Epithelial cell of alveolus of lung (primary cell): ENCODE measurements at places on chromosomes 11 and 22. TPM values are rescaled to one million over a fixed set of nuclear protein-coding genes. Genes with fewer than 3 reads are reported as not detected.

Gene SLC37A4
- total RNA-seq: 15.3 and 19.8 TPM in 2 replicates

Gene OR51B2
- total RNA-seq: not detected in 2 replicates

Gene PKDREJ
- total RNA-seq: under 0.01 TPM in 1 of 2 replicates, not detected in the other

Gene SYT13
- total RNA-seq: 0.24 TPM in 1 of 2 replicates, not detected in the other

Gene KLHDC7B
- 0.52 TPM in 1 of 2 replicates, not detected in the other for total RNA-seq

Gene MUC6
- total RNA-seq: not detected in 2 replicates
